ENCODE measurements at places on chromosomes 2 and 18.

DNA sequence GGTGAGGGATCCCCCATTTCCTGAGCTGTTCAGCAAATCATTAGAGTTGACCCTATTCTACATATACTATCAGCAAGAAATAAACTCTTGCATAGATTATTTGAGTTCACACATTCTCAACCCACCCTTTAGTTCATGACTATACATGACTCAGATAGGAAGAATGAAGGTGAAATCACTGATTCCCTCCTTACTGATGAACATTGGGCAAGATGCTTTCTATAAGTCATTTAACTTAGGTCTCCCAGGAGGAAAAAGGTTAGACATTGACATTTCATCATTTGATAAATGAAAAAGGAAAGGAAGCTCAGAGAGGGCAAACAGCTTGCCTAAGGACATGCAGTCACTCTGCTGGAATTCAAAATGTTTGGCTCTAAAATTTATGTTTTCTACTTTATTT lies 408.0 kb downstream of the TMEM182 start:
- no peak for DNase-seq

GRCh38 chr18:9984080-9984479 lies 70.3 kb downstream of the VAPA start:
- no peak for DNase-seq

GRCh38 chr18:51668101-51668500 lies 470.6 kb upstream of the MEX3C start:
- DNase-seq, result peak; percentile 73

DNA sequence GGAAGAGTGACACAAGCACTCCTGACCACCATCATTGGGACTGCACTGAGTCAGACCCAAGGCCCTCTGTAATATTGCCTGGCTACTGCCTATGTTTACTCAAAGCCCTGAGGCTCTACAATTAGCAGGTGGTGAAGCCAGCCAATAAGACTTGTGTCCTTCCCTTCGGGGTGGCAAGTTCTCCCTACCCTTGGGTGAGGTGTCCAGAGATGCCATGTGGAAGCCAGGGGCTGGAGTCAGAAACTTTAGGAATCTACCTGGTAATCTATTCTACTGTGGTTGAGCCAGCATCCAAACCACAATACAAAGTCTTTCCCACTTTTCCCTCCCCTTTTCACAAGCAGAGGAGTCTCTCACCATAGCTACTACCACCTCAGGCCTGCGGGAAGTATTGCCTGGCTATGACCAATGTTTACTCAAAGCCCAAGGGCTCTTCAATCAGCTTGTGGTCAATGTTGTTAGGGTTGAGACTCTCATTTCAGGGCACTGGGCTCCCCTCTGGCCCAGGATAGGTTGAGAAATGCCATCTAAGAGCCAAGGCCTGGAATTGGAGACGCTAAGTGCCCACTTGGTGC lies 17.6 kb downstream of the DHRS9 start:
- no peak for DNase-seq

GRCh38 chr2:235105821-235106359 lies 154.1 kb downstream of the SH3BP4 start:
- no peak for DNase-seq

GRCh38 chr2:130755256-130756052 lies at the start of gene AMER3:
AMER3 (plus strand) TSS chr2:130755540; CDS start chr2:130762073, 6,533 bp downstream.
- no peak for DNase-seq

DNA sequence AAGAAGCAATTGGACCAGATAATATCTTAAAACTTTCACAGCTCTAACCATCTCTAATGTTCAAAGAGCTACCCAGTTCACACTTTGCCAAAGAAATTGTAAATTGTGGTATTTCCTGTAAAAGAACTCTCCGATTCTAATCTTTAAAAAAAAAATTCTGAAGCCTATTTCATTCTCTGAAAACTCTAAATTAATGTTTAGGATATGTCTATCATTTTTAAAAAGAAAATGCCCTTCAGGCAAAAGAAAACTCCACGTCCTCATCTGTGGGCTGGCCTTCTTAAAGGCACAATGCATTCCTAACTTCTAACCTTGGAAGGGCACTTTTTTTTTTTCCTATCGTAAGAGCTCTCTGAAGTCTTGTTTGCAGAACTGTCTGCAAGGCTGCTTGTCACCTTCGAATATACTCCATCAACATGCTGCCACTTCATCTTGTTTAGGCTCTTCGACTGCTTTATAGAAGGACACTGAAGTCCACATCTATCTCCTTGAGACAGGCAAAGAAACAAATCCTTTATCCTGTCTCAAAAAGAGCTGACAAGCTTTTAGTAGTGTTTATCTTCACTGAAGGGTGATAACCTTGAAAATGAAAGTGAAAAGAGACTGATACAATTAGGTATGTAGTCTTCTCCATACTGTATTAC lies 124.3 kb upstream of the SLC39A10 start:
- DNase-seq, result no peak

- peak; percentile 23 for DNase-seq
These were observed 12.8 kb upstream of the IHH start for GRCh38 chr2:219073413-219074129.

- no peak for DNase-seq
These were observed 77.1 kb upstream of the SLC39A10 start for GRCh38 chr2:195579776-195580555.

DNA sequence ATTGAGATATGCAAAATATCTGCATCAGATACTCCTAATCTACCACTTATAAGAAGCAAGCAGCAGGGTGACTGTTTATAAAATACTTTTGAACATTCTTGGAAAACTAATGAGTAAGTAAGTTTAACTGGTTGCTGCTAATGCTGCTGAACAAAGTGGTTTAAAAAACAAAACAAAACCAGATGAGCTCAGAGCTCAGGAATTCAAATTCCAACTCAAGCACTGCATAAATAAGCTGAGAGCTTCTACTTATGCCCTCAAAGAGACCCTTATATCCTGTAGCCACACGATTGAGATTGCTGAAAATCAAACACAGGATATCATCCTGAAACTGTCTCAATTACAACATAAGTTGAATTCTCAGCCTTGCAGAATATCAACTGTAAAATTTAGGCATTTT lies 62.3 kb upstream of the NYAP2 start:
- no peak for DNase-seq

- no peak for DNase-seq
These were observed 833.0 kb downstream of the SLC4A3 start for GRCh38 chr2:220460257-220460985.

DNA sequence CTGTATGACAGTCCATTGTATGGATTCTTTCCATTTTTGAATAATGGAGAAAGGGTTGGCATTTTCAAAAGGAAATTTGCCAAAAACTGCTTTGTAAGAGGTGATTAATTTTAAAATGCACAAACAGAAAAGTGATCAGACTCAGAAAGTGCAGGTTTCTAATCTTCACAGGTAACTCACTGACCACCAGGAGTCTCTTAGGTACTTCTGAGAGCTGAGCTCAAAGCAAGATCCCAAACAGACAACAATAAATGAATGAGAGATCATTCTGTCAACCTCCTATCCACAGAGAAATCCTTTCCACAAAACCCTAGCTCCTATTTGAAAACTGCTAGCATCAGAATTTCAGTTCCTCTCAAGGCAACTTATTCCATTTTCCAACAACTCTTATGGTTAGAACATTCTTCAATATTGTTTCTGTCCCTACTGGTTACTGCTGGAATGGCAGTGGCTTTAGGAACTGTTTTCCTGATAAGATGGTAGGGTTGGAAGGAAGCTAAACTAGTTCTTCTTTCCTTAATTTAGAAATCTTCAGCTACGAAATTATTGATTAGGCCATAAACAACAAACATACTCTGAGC lies 20.6 kb upstream of the HAAO start:
- no peak for DNase-seq

DNA sequence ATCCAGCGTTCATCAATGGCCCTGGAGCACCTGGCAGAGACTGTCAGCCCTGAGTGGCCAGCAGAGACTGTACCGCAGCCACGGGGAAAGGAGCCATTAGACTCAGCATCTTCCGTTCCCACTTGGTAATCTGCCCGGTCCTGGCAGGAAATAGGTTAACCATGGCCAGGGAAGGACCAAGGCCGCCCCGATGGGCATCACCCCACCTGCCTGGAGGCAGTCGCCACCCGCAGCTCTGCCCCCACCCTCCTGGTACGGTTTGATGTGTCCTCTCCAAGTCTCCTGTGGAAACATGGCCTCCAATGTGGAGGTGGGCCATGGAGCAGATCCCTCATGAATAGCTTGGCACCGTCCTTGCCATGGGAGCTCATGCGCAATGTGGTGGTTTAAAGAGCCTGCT lies 75.3 kb downstream of the RTP5 start:
- DNase-seq, result no peak

- DNase-seq, result no peak
These were observed 129.0 kb upstream of the ACVR2A start for GRCh38 chr2:147715807-147716206.

All from activated CD4-positive, alpha-beta T cell treated with anti-CD3 and anti-CD28 coated beads for 48 hours (primary cell).